ENCODE measurements at places on chromosomes 16 and 17.
A peak's percentile ranks its signal among the peaks of the same experiment; 100 is the strongest.

DNA sequence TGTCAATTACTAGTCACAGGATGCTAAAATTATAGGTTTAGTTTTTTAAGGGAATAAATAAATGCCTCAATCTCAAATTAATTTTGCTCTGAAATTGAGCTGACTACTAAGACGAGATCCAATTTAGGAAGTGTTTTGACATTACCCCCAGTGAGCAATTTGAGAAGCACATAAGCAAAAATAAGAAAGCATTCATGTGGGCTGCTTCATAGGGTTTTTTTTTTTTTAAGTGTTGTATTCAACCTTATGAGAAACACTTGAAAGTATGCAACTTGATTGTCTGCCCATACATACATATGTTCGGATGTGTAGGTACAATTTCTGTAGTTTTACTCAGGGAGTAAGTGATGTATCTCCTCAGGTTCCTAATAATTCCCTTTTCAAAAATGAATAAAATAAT, 77.6 kb downstream of the PRKCA start:
- no peak for DNase-seq

DNA sequence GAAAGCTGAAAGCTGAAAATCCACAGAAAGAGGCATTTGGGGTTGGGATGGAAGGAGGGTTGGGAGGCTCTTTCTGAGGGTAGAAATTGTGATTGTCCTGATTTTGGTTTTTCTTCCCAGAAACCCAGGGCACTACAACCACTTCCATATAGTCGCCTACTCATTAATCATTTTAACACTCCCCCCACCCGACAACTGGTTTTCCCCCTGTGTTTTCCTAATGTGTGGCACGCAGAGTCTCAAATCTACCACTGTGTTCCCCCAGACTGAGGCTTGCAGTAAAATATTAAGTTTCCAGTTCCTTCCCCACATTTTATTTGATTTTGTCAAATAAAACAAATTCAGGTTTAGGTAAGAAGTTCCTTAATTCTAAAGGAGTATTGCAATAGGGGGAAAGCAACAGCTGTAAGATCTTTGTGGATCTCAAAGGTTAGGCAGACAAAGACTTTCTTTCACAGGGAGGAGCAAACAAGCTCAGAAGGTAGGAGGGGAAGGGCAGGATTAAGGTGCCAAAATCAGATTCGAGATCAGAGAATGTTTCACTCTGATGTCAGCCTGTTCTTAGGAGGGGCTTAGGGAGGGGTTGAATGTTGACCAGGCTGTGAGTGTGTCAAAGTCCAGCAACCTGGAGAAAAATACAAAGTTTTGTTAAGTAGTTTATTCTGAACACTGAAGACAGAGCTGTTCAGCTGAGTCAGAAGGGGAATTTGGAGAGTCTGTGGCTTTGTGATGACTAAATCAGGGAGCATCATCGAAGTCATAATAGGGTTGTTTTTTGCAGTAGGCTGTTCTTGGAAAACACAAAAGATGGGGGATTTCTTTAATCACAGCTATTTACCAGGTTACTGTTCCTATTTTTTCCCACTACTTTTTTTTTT, 3.6 kb downstream of the ZNF267 start:
- DNase-seq: no peak

- no peak for DNase-seq
Measured at GRCh38 chr17:66580184-66580955, 254.5 kb upstream of the CACNG5 start.

- no peak for DNase-seq
Measured at GRCh38 chr17:36525888-36526287, 8.8 kb downstream of the MYO19 start.

GRCh38 chr17:40520991-40521453, 19.6 kb upstream of the TNS4 start:
- no peak for DNase-seq

DNA sequence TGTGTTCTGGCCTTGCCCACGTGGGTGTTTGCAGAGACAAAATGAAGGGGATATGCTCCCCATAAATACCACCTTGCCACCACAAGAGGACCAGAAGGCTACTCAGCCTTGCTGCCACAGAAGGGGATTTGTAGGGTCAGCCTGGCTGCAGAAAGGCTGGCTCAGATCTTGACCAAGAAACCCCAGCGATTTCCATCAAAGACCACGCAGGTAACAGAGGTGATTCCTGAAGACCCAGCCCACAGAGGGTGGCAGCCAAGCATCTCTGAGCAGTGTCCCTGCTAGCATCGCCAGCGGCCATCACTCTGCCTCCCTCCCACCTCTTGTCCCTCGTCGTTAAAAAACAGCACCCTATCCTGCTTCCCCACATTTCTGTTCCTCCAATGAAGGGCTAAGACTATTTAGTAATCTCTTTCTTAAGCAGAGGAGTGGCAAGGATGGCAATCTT, 54.9 kb downstream of the BEAN1 start:
- DNase-seq: no peak

GRCh38 chr16:25111403-25112166, at the start of gene LCMT1:
LCMT1 (plus strand) TSS chr16:25111742; CDS start chr16:25111884, 142 bp downstream.
- peak; percentile 89 for DNase-seq

DNA sequence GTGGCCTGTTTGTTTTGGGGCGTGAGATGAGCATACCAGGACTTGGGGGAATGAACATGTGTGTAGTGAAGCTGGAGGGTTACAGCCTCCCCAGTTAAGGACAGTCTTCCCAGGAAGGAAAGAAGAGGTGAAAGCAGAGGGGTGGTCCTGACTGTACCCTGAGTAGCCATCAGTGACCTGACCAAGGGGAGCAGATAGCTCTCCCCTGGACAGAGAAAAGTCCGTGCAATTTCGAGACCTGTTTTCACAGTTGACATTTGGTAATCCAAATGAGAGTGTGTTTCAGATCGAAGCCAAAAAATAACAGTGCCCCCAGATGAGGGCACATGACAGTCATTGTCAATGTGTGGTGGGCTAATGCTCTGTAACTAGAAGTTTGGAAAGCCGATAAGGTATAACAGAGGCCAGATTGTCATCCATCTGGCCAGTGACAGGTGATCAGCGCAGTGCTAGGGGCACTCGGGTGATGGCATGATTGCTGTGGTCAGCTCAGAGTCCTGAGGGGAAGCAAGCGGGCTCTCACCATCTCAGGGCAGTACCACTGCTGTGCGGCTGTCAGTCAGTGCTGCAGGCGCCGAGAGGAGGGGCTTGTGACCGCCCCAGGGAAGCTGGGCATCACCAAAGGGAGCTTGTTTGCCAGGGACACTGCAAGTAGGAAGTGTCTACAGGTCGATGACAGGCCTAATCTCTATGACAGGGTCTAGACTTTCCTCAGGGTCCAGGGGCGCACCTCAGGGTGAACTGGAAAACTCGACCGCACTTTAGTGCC, 1.1 kb upstream of the NME2 start:
- DNase-seq: no peak

DNA sequence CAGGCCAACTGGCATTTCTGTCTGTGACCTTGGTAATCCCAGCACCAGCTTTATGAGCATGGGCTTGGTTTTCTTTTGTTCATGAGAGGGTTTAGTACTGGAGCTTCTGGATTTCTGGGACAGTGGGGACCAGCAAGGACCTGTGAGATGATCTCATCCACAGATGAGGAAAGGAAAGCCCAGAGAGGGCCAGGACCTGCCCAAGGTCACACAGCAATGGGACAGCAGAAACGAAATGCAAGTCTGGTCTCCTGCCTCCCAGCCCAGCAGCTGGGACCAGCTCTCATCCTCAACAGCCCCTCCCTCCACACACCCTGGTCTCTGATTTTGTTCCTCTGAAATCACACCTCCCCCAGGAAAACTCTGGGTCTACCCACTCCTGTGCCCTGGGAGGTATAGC, 7.2 kb downstream of the SPPL2C start:
- DNase-seq: no peak

GRCh38 chr17:15981208-15981607, 18.3 kb downstream of the ZSWIM7 start:
- DNase-seq: no peak

GRCh38 chr17:4818276-4818675, 11.3 kb downstream of the PLD2 start:
- DNase-seq: no peak
